ENCODE measurements at places on chromosomes 11 and 22.

DNA sequence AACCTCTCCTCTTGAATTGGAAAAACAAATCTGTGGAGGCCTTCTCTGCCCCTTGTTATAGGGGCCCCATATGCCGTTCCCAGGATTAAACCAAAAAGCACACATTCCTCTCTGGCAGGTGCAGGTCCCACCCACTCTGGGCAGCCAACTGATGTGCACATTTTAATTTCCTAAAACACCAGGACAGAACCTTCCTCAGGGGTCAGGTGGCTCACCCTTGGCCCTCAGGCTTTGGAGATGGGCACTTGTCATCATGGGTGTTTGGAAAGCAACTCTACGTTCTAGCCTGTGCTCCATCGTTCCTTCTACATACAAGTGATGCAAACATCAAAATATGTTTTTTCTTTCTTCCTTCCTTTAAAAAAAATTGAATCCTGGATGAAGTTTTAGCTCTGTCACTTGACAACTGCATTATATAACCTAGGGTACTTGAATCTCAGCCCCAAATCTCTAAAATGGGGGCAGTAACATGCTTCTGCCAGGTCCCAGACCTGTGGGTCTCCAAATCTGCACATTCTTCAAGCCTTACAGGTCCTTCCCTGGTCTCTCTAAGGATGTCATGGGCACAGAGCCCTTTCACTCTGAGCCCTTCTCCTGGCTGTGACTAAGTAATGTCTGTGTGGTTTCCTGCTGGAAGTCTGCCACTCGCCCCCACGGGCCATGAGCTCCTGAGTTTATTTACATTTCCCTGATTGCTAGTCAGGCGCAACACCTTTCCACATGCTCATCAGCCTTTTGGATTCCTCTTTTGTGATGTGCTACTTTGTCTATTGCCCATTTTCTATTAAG lies 43.8 kb downstream of the KCNQ1OT1 start:
- no peak for DNase-seq

DNA sequence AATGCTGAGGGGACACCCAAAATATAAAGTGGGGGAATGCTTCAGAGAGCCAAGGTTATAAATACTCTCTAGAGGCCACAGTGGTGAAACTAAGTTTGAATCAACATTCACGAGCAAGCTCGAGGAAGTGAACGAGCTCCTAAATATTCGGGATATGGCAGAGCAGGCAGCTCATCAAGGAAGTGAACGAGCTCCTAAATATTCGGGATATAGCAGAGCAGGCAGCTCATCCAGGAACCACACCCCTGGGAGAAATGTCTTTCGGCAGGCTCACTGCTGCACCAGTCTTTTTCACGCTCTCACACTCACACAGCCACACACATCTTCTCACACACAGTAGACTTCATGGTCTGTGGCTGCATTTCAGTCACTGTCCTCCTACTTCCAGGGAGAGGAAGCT lies 787.5 kb downstream of the OPCML start:
- DNase-seq = no peak

- DNase-seq = peak; percentile 76
Observed at GRCh38 chr11:1548221-1549070, 23.6 kb downstream of the DUSP8 start.

- no peak for DNase-seq
Observed at GRCh38 chr22:23325183-23325582, 144.9 kb downstream of the BCR start.

DNA sequence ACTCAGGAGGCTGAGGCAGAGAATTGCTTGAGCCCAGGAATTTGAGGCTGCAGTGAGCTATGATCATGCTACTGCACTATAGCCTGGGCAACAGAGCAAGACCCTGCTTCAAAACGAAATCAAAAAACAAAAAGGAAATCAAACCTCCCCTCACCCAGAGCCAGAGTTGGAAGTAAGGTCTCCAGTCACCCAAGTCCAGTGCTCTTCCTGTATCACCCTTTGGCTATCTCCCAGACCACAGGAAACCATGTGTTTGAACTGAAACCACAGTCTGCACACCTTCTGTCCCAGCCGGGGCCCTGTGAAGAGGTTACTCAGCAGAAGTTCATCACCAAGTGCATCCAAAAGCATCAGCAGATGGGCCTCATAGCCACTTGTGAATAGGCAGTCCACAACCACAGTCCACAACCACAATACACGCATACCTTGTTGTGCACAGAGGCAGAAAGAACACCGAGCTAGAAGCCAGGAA lies 4.6 kb downstream of the MYH9 start:
- DNase-seq = no peak

DNA sequence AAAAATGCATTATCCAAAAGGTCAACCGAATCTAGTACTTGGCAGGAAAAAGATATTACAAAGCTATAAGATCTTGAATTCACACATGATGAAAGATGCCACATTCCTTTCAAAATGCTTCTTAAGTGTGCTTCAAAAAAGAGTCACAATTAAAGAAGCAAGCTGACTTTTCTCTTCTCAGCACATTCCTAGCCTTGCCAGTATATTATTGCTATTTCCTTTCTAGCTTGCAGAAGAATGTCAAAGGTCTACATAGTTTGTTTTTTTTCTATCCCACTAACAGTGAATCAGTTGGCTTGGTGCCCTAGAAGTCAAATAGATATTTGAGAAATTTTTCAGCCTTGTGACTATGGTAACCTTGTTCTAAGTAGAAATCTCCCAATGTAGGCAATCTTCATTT lies 56.8 kb downstream of the GUCY1A2 start:
- DNase-seq = no peak

DNA sequence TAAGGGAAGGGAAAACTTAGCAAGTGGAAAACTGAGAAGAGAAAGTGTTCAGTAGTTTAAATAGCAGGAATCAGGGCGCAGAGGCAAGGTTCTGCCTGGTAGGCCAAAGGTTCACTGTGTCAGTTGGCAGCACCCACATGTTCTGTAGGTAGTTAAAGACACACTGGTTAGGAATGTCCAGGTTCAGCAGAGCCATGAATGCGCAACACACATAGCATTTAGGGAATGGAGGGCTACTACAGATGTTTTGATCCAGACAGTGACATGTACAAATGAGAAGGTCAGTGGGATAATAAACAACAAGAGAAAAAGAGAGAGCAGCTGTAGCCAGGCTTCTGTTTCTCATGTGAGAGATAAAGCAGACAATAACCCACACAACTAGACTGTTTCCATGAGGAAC lies 56.2 kb upstream of the ARHGAP42 start:
- DNase-seq = no peak

DNA sequence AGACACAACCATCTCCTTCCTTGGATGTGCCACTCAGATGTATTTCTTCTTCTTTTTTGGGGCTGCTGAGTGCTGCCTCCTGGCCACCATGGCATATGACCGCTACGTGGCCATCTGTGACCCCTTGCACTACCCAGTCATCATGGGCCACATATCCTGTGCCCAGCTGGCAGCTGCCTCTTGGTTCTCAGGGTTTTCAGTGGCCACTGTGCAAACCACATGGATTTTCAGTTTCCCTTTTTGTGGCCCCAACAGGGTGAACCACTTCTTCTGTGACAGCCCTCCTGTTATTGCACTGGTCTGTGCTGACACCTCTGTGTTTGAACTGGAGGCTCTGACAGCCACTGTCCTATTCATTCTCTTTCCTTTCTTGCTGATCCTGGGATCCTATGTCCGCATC lies 489 bp downstream of the OR10A4 start:
- DNase-seq = no peak

DNA sequence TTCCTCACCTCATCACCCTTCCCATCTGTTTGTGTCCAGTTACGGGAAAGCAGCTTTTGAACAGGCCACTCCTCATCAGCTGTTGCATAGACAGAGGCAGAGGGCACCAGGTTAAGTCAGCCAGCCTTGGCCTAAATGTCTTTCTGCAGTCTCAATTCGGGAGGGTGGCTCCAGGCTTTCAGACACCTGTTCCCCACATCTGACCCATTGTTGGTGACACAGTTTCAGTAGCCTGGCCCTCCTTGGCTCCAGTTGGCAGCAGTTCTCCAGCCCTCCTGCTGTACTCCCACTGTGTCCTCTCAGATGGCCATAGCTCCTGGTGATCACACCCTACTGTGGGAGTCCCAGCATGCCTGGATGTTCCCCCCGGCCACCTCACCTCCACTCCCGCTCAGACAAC lies 70.8 kb upstream of the MYOD1 start:
- no peak for DNase-seq

Measured in NCI-H510A (cell line).